ENCODE measurements at places on chromosomes 5 and 9.
A peak's percentile ranks its signal among the peaks of the same experiment; 100 is the strongest.

- no peak for DNase-seq
These were observed 69.3 kb downstream of the DENND1A start for GRCh38 chr9:123860603-123861002.

GRCh38 chr5:151086905-151087360 is 6.1 kb upstream of the TNIP1 start:
- DNase-seq = no peak

GRCh38 chr5:42419294-42419693 is 3.9 kb upstream of the GHR start:
- no peak for DNase-seq

- DNase-seq = no peak
These were observed 16.2 kb upstream of the FSD1L start for GRCh38 chr9:105431424-105432246.

- no peak for DNase-seq
These were observed 346.6 kb downstream of the PARP8 start for GRCh38 chr5:51013036-51013435.

GRCh38 chr9:132694144-132694543 is 23.9 kb downstream of the GTF3C4 start:
- DNase-seq = peak; percentile 8

GRCh38 chr5:142108432-142109330 is at the start of gene NDFIP1:
Gene NDFIP1, plus strand, starts transcription at chr5:142108779. Its CDS starts 196 bp downstream, at chr5:142108975.
- peak; percentile 93 for DNase-seq

GRCh38 chr5:137091472-137091871 is 407.7 kb downstream of the SPOCK1 start:
- peak; percentile 35 for DNase-seq

DNA sequence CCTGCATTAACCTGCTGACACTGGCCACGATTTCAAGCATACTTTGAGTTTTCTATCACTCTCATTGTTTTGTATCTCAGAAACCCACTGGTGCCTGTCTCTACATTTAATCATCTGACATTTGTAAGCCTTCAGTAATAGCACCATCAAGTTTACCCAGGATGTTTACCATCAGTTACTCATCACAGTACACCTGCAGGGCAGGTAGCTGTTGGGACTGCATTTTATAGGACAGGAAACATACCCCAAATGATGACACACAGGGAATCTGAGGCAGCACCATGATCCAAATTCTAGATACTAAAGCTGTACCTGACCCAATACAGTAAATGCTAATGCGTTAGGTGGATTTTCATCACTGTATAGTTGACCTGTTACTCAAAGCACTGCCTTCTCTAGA is 114.2 kb downstream of the FEM1C start:
- no peak for DNase-seq

- DNase-seq = peak; percentile 91
These were observed at the start of gene ST6GALNAC6 for GRCh38 chr9:127899128-127899943. Gene ST6GALNAC6, minus strand, starts transcription at chr9:127899603. Its CDS starts 1,622 bp downstream, at chr9:127897981.

- DNase-seq = peak; percentile 48
These were observed 107.8 kb downstream of the KCNIP1 start for GRCh38 chr5:170611449-170612090.

- DNase-seq = no peak
These were observed 8.1 kb upstream of the ROR2 start for GRCh38 chr9:91958174-91958573.

GRCh38 chr9:68694125-68694524 is 10.9 kb upstream of the PIP5K1B start:
- DNase-seq = no peak

All from GM23248 (cell line).